T-helper 2 cell treated with Interferon-gamma antibody and Interleukin-4, amounts not matched to agents 5 μg/mL and 100 μg/mL, for 36 hours (primary cell): ENCODE measurements at places on chromosomes 11 and 22.

GRCh38 chr11:99505316-99505715 lies 484.6 kb downstream of the CNTN5 start:
- no peak for DNase-seq

- no peak for DNase-seq
Observed at GRCh38 chr11:60813324-60813723, 28.2 kb downstream of the MS4A10 start.

- no peak for DNase-seq
Observed at GRCh38 chr11:66002648-66003225, 434 bp downstream of the BANF1 start.

DNA sequence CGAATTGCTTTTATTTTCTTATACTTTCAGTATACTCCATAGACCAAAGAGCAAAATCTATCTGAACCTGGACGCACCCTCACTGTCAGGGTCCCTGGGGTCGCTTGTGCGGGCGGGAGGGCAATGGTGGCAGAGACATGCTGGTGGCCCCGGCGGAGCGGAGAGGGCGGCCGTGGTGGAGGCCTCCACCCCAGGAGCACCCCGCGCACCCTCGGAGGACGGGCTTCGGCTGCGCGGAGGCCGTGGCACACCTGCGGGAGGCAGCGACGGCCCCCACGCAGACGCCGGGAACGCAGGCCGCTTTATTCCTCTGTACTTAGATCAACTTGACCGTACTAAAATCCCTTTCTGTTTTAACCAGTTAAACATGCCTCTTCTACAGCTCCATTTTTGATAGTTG lies 1077.4 kb downstream of the BRD1 start:
- DNase-seq: no peak
